ENCODE measurements at places on chromosomes 13 and 19. TPM values are rescaled to one million over a fixed set of nuclear protein-coding genes. Genes with fewer than 3 reads are reported as not detected.

Gene BCKDHA
- polyA plus RNA-seq: 23.6 TPM

Gene ZNF473
- polyA plus RNA-seq: 1.9 TPM

Gene GNA15
- polyA plus RNA-seq: 2.4 TPM

Gene RFPL4AL1
- polyA plus RNA-seq: not detected

Gene MAP4K1
- 43.4 TPM for polyA plus RNA-seq

Gene LRRC25
- 0.85 TPM for polyA plus RNA-seq

Gene FCER2
- 0.08 TPM for polyA plus RNA-seq

Gene APOE
- polyA plus RNA-seq: 45.1 TPM

Gene PTH2
- not detected for polyA plus RNA-seq

Gene POSTN
- polyA plus RNA-seq: 0.75 TPM

Gene ZNF729
- not detected for polyA plus RNA-seq

Gene TEX26
- 0.42 TPM for polyA plus RNA-seq

Gene PCDH20
- polyA plus RNA-seq: 0.94 TPM

Gene TNFSF9
- polyA plus RNA-seq: not detected

Gene KCNN1
- 0.08 TPM for polyA plus RNA-seq

Gene TRPC4
- polyA plus RNA-seq: 0.38 TPM

Gene LHB
- 30.1 TPM for polyA plus RNA-seq

Gene ZNF565
- 2.8 TPM for polyA plus RNA-seq

Gene REX1BD
- 158 TPM for polyA plus RNA-seq
